GM20000 (cell line): ENCODE measurements at places on chromosomes 12 and 14.

GRCh38 chr14:40936861-40937260 is 669.8 kb upstream of the LRFN5 start:
- DNase-seq, result no peak

GRCh38 chr14:64639340-64639821 is 64.8 kb upstream of the PLEKHG3 start:
- DNase-seq, result no peak

GRCh38 chr14:44567997-44568396 is 60.9 kb upstream of the FSCB start:
- no peak for DNase-seq

DNA sequence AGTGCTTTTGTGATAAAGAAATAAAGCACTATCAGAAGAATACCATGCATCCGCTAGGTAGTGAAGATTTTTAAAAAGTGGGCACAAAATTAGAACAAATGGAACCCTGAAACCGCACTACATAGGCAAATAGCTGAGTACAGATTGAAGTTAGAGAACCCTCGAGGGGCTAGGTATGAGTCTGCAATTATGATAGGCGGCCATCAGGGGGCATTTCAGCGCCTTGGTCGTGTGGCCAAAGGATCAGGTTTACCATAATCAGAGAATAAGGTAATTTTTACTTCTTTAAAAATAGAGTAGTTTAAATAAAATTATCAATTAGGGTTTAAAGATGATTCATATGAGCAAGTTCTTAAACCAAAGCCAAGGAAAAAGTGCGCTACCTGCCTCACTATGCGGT is 129.8 kb downstream of the TMX1 start:
- peak; percentile 53 for DNase-seq

DNA sequence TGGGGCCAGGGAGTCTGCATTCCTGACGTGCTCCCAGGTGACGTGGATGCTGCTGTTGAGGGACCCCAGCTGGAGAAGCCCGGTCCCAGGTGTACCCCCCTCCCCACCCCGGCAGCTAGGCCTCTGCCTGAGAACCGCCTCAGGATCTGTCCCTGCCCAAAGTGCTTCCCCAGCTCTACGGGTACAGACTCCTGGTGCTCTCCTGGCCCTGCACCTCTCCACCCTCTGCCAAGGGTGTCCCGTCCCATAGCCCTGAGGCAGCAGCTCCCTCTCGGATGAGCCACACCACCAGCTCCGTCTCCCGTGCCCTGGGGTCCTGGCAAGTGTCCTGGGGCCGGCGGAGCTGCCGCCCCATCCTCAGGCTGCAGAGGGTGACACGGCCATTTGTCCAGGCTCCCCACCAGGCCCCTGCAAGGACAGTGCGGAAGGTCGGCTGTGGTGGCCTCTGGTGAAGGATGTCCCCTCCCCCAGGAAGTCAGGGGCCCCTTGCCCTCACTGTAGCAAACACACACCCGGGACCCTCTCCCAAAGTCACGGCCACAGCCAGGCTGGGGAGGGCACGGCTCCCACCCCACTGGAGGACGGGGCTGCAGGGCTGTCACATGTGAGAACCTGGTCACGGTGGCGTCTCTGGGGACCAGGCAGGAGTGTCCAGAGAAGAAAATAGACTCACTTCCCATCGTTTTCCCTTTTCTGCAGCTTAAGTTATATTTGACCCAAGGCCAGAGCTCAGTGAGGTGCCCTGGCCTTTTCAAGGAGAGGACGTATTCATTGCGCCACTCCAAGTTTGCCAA is 74.4 kb upstream of the FBRSL1 start:
- DNase-seq, result no peak

DNA sequence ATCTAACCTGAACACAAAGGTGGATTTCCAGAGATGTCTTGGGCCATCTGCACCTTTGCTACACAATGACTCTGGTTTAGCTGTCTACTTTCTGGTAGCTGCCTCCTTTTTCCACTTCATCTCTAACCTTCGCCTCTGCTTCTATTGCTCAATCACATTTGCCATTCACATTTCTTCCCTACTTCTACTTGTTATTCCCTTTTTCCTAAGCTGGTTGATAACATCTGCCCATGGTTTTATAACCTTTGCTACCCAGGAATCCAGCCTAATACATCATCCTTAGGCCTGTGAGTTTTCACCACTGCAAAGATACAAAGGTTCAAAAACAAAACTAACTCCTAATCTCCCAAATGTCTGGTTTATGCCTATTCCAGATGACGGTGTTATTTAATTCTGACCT is 13.2 kb downstream of the SPPL3 start:
- DNase-seq, result no peak

- no peak for DNase-seq
These were observed 568 bp downstream of the CCDC184 start for GRCh38 chr12:48183876-48184548.

- DNase-seq, result no peak
These were observed 11.5 kb upstream of the IL26 start for GRCh38 chr12:68237078-68237477.

DNA sequence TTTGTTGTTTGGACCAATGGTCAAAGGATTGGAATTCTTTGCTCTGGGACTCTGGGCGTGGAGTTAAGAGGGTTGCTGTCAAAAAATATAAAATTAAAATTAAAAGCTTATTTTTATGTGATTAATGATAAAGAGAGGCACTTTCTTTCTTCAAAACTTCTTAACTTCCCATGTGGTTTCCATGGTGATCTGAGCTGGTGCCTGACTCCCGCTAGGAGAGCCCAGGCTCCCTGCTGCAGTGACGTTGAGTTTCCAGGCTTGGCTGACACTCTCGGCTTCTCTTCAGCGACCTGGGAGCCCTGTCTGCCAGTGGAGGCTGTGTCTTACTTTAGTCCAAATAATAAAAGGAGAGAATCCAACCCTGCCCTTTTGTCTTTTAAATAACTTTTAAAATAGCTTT is 84.4 kb downstream of the GALC start:
- DNase-seq, result no peak

GRCh38 chr14:104933746-104934733 is 9.4 kb downstream of the PLD4 start:
- peak; percentile 27 for DNase-seq

GRCh38 chr14:69037790-69038454 is 58.8 kb upstream of the ACTN1 start:
- DNase-seq, result no peak

DNA sequence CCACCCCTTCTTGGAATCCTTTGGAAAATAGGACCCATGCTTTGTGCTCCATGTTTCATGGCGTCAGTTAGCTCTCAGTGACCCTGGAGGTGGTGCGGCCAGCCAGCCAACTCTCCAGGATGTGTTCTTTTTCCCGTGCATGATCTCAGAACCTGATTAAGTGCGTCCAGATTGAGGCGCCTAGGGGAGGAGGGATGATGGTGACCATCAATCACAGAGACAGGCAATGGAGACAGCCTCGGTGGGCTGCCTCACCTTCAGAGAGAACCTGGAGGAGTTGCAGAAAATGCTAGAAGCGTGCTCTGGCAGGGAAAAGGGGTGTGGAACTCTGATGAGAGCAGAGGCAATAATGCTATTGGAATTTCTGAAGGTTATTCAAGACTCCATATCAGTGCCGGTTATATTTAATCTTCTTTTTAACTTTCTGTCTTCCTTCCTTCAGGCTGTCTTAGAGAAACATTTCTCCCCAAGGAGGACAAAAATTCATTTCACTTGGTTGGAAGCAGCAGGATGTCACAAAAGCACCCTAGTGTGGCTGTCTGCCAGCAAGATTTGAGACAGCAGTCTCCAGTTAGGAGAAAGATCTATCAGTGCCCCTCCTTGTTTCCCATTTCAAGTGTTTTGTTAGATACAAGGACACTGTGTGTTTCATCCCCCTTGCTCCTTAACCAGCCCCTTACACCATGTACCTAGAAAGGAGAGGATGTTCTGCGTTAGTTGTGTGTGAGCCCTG is 53.3 kb upstream of the IGF1 start:
- DNase-seq, result no peak

GRCh38 chr14:92471919-92472318 is 41.7 kb upstream of the RIN3 start:
- DNase-seq, result no peak

DNA sequence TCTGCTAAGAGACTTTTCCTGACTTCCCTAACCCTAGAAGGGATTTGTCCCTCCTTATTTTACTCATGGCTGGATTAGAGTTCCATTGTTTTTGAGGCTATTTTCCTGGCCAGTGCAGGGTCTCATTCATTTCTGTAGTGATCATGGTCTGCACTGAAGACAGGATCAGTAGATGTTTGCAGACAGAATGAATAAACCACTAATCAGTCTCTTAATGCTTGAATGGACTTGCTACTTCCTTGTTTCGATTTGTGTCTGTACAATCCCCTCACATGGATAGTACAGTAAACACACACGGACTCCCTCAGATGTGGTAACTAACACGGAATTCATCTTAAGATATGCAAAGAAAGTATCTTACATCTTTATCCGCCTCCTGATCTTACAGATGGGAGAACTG is 102.6 kb upstream of the PRB2 start:
- DNase-seq, result peak; percentile 54

DNA sequence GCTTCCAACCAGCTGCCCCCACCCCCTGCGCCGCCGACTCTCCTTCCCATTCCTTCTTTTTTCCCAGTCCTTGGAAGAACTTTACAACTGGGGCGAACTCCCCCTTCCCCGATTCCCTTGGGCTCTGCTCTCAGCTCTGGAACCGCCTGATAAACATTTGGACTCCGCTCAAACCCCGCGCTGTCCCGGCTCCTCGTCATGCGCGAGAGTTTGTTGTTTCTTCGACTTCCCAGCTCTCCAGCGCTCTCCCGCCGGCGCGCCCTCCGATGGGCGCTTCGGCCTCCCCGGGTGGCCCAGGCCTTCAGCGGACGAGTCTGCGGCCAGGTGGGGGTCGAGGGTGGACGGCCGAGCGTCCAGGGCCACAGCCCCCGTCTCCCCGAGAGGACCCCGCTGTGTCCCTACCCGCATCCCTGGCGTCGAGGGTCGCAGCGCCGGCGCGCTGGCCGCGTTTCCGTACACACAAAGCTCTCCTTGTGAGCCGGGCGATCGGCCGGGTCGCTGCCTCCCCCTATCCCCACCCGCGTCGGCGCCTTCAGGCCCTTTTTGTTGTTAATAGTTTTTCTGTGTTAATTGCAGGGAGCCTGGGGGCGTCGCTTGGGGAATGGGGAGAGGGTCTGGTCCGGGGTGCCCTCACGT is 847 bp downstream of the MMP14 start:
- DNase-seq, result no peak

GRCh38 chr14:24816011-24816928 is 182.3 kb upstream of the GZMB start:
- no peak for DNase-seq

- no peak for DNase-seq
These were observed 29.0 kb downstream of the PPFIBP1 start for GRCh38 chr12:27552886-27553560.

DNA sequence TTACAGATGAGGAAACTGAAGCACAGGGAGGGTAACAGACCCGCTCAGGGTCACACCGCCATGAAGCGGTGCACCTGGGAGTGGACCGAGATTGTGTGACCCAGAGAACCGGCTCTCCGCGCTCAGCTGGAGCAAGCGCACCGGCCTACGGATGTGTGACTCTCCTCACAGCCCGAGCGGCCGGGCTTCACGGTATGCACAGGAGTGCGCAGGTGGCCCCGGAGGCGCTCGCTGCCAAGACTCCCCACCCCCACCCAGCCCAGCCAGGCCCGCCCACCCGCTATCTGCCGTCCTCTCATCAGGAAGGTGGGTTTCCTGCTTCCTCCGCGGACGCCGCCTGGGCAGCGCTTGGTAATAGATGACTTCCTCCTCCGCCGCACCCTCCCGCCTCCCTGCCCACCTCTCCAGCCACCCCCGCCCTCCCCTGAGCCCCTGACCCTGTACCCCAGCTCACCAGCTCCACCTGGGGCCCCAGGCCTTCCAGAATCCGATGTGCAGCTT is 110.7 kb downstream of the NCOR2 start:
- DNase-seq, result peak; percentile 82

DNA sequence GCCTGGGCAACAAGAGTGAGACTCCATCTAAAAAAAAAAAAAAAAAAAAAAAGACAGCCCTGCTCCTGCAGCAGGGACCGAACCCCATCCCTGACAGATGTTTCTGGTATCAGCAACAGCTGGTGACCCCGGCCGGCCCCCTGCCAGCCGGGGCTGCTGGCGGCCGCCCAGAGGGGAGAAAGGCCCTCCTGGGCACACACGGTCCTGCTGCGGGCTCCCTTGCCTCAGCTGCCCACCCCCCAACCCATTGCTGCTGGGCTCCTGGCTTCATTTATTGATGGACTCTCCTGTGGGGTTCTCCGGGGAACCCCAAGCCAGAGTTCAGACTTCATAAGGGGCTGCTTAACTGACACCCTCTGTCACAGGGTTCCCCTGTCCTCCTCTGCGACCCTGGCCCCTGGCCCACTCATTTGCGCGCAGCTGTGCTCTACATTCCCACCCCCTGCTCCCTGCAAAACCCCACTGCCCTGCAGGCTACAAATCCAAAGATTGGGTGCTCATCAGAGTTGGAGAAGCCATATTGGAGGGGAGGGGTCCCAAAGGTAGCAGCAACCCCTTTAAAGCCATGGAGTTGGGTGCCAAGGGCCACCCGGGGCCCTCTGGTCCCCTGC is 103.6 kb upstream of the RTL1 start:
- peak; percentile 7 for DNase-seq

DNA sequence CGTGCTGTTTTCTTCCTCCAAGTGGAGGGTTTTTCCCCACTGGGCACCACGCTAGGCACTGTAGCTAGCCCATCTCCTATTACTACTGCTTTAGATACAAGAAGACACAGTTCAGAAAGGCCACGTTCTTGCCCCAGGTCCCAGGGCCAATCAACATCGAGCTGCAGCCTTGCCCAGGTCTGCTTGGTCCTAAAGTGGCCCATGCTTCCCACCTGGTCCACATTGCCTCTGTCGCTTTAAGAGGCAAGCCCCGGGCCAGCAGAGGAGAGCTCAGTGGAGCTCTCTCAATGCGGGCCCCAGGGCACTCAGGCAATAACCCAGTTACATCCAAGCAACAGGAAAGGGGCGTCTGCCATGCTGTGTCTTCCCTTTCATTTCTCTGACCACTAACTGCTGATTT is 148.1 kb downstream of the CALM1 start:
- DNase-seq, result no peak

GRCh38 chr14:78709795-78710557 is 539.8 kb downstream of the NRXN3 start:
- no peak for DNase-seq
